ENCODE measurements at places on chromosomes 1 and 21.
A peak's percentile ranks its signal among the peaks of the same experiment; 100 is the strongest.

DNA sequence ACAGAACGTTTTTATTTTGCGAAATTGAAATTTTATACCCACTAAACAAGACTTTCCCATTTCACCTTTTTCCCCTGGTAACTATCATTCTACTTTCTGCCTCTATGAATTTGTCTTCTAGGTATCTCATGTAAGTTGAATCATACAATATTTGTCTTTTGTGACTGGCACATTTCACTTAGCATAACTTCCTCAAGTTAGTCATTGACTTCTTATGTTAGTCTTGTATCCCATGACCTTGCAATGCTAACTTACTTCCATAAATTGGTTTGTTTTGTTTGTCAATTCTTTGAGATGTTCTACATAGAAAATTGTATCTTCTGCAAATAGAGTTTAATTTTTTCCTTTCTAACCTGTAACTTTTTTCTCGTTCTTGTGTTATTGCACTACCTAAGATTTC lies 26.9 kb downstream of the SH3BP5L start:
- no peak for DNase-seq

DNA sequence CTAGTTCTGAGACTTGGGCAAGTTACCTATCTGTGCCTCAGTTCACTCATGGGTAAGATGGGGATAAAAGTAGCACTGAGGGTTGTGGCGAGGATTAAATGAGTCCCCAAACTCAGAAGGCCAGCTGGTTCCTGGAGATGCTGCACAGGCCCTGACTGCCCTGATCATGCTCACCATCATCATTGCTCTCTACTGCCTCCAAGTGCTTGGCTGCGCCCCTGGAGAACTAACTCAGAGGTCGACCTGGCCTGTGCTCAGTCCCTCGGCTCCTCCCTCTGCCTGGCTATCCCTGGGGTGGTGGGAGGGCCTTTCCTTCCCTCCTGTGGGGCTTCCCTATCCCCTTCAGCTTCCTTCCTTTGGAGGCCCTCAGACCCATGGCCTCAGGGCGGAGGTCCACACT lies 5.6 kb downstream of the SLC5A9 start:
- DNase-seq = no peak

GRCh38 chr1:153796786-153797659 lies 21.8 kb downstream of the SLC27A3 start:
- DNase-seq = peak; percentile 68

GRCh38 chr1:7609311-7609994 lies 161.6 kb upstream of the VAMP3 start:
- no peak for DNase-seq

DNA sequence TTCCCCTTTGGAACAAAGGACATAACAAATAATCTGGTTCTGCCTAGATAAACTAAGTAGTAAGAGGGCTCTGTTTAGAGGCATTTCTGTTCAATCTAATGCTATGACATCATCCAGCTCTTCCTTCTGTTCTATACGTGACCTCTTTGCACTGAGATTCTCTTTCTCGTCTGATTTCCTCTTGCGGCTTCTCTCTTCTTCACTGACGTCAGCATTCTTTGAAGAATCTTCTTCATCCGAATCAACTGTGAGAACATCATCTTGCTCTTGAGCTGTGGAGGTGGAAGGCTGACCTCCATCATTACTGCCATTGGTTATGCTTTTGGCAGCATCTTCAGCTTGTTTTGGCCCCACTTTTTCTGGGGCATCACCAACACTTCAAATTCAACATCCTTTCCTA lies 130.4 kb downstream of the HS2ST1 start:
- DNase-seq = no peak

- no peak for DNase-seq
These were observed 319.2 kb downstream of the TPR start for GRCh38 chr1:186055846-186056245.

DNA sequence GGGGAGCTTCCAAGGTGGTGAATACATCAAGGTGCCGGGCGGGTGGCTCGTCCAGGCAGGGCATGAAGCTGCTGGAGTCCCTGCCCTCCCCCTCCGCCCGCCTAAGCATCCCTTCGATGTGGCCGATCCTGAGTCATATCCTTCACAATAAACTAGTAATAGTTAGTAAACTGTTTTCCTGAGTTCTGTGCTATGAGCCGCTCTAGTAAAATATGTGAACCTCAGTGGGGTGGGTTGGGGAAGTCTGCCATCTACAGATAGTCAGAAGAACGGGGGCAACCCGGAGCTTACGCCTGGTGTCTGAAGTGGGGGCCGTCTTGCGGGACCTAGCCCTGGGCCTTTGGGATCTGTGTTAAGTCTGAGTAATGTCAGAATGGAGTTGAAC lies 21.6 kb downstream of the C2CD2 start:
- no peak for DNase-seq

DNA sequence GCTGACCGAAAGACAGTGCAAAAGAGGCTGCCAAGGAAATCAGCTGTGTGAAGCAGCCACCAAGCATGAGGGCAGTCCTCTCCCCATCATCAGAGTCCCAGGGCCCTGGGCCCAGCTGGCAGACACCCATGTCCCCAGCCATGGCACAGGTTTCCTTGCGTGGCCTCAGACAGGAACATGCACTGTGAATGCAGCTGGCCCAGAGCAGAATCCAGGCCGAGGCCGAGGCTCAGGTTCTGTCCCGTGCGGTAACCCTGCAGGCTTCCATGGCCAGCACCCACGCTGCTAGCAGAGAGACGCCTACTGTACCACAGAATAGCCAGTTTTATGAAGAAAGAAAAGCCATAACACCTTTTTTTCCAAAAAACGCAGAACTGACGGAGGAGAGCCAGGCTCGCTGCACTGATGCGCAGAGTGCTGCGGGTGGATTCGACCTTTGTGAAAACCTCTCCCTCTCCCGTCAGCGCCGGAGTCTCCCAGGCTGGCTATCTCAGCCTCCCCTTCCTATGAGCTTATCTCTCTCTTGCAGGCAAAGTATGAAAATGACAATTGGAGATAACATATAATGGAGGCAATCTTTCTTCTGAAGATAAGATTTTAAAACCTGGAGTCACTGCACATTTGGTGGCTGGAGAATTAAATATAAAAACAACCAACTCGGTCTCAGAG lies 106.6 kb downstream of the NPHP4 start:
- DNase-seq = no peak

DNA sequence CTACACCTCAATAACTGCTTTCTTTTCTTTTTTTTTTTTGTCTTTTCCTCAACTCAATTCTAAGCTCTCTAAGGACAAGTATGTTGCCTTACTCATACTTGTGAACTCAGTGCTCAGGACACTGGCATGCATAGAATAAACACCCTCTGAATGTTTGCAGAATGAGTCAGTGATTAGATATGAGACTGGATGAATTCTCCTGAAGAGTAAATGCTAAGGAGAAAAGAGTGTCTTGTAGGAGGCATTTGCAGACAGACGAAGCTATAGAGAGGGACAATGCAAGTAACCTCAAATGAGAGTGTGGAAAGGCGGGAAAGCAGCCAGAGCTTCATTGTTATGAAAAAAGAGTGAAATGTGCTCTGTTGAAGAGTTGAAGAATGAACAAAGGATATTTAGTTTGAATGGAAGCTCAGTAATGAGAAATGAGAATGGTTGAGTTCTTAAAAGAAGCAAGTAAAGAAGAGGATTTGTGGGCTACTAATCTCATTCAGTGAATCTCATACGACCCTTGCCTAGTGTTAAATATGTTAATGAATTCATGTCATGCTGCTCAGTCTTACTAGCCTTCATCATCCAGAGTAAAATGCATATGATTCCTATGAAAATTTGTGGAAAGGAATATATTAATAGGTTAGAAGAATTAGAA lies 166.1 kb upstream of the DPYD start:
- DNase-seq = no peak

- no peak for DNase-seq
These were observed 3.0 kb downstream of the SPEN start for GRCh38 chr1:15850471-15851001.

DNA sequence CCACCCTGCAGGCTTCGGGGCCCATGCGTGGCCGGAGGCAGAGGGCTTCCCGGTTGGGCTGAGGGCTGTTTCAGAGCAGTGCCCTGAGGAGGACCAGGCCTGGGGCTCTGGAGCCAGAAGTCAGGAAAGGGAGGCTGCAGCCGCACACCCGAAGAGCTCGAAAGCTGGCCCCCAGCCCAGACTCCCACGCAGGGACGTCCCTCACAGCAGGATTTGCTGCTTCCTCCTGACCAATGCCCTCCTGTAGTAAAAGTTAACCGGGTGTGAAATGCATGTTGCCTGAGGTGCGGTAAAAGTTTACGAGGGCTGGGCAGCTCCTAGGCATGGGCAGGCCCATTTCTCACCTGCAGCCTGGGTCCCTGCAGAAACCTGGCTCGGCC lies 101.5 kb upstream of the ARHGEF16 start:
- DNase-seq = no peak

GRCh38 chr1:157105298-157105987 lies 5.8 kb upstream of the ETV3L start:
- no peak for DNase-seq

GRCh38 chr1:150875197-150876118 lies 941 bp downstream of the ARNT start:
- DNase-seq = no peak

DNA sequence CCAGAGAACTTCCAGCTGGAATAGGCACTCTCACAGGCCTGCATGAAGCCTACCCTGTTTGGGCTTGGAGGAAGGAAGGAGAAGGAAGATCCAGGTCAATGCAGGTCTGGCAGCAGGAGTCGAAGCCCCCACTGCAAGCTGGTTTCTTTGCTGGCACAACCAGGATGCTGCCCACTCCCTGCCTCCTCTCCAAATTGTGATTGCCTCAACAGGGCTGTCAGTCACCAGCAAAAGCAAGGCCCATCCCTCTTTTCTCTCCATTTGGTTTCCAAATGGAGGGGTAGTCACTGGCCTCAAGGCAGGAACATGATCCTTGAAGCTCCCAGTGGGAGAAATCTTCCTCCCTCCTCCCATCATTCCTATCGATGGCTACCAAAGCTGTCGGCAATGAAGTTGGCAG lies 37.0 kb downstream of the PACC1 start:
- DNase-seq = no peak

DNA sequence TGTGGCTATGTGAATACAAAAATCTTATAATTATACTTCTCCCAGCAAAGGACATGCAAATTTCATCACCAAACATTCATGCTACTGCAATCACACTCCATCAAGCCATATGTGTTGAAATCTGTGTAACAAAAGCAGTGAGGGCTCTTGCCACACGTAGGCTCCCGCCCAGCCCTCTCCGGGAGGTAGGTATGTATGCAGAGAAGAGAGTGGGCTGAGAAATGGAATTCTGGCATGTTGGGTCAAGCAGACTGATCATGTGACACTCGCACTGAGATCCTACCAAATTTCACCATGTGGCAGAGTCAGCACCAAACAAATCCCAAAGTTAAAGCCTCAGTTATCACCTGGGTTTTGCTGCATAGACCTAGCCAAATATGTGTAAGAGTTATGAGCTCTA lies 49.7 kb downstream of the APP start:
- DNase-seq = no peak

GRCh38 chr1:32992489-32993323 lies 28.1 kb upstream of the RNF19B start:
- no peak for DNase-seq

GRCh38 chr21:31938330-31939301 lies 65.8 kb downstream of the HUNK start:
- DNase-seq = no peak

DNA sequence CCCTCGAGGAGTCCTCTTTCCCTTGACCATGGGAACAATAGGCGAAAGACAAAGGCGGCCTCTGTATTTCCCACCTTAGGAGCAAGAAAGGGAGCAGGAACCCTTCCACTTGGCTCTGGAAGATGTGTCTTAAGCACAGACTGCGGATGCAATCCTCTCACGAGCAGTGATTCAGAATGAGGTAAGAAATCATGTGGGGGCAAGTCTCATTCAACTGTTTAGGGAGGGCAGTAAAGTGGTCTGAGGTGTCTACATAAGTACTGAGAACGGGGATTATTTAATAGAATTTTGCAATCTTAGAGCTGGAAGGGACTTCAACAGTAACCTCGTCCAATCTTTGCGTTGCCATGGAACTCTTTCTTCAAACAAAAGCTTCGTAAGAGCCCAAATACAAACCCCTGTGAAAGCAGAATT lies 1.6 kb upstream of the DYRK3 start:
- DNase-seq = no peak

- DNase-seq = no peak
These were observed 30.9 kb upstream of the RBM15 start for GRCh38 chr1:110308247-110308646.

GRCh38 chr1:27350663-27351540 lies 9.1 kb downstream of the SYTL1 start:
- DNase-seq = no peak

GRCh38 chr1:109636201-109636952 lies 16.7 kb downstream of the AMPD2 start:
- no peak for DNase-seq

- no peak for DNase-seq
These were observed 55.4 kb downstream of the LAMC2 start for GRCh38 chr1:183241471-183241870.

DNA sequence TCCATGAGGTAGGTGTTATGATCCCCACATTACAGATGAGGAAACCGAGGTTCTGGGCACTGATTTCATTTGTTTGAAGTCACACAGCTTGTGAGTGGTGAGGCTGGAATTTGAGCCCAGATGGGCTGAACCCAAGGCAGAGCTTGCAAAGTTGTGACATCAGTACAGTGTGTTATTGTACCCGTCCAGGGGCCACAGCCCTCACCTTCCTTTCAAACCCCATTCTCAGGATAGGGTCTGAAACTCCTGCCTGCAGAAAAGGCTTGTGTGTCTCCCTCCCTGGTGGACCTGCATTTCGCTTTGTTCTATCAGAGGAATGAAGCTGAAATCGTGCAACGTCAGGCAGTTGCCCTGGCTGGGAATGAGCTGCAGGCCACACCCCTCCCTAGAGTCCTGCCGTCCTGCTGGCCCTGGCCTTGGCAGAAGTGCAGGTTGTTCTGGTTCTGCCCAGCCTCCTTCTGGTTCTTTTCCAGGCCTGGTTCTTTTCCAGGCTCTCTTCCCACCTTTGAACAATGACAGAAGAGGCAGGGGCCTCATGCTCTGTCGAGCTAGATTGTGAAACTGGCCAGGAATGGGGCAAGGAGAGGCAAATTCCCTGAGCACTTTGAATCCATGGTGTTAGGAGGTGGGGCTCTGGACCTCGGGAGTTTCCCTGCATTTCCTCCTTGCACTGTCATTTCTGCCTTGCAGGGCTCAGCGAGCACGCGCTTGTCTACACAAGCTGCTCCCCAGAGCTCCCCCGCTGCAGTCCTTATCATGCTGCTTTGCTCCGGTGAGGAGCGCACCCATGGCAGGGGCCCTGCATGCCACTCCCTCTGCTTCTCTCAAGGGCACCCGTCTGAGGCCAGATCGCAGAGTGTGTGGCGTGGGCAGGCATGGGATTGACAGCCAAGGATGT lies 8.2 kb upstream of the MYOM3 start:
- DNase-seq = no peak

- no peak for DNase-seq
These were observed 18.7 kb upstream of the FMOD start for GRCh38 chr1:203369666-203370065.

DNA sequence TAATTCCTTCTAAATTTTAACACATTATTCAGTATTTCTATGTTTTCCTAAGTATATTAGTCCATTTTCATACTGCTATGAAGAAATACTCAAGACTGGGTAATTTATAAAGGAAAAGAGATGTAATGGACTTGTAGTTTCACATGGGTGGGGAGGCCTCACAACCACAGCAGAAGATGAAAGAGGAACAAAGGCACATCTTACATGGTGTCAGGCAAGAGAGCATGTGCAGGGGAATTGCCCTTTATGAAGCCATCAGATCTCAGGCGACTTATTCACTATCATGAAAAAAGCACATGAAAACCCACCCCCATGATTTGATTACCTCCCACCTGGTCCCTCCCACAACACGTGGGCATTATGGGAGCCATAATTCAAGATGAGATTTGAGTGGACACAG lies 15.6 kb downstream of the GBP5 start:
- no peak for DNase-seq
